ENCODE measurements at places on chromosomes 5 and 9. TPM values are rescaled to one million over a fixed set of nuclear protein-coding genes. Genes with fewer than 3 reads are reported as not detected.
A peak's percentile ranks its signal among the peaks of the same experiment; 100 is the strongest.

DNA sequence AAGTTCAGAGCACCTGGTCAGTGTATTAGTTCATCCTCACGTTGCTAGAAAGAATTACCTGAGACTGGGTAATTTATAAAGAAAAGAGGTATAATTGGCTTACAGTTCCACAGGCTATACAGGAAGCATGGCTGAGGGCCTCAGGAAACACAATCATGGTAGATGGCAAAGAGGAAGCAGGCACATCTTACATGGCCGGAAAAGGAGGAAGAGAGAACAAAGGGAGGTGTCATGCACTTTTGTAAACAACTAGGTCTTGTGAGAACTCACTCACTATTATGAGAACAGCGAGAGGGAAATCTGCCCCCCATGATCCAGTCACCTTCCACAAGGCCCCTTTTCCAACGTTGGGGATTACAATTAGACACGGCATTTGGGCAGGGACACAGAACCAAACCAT lies 28.8 kb upstream of the CAVIN4 start:
- DNase-seq: no peak

- DNase-seq: no peak
Observed at GRCh38 chr5:3592298-3592697, 3.3 kb upstream of the IRX1 start.

GRCh38 chr5:127216143-127216542 lies 74.5 kb upstream of the MEGF10 start:
- DNase-seq: no peak

DNA sequence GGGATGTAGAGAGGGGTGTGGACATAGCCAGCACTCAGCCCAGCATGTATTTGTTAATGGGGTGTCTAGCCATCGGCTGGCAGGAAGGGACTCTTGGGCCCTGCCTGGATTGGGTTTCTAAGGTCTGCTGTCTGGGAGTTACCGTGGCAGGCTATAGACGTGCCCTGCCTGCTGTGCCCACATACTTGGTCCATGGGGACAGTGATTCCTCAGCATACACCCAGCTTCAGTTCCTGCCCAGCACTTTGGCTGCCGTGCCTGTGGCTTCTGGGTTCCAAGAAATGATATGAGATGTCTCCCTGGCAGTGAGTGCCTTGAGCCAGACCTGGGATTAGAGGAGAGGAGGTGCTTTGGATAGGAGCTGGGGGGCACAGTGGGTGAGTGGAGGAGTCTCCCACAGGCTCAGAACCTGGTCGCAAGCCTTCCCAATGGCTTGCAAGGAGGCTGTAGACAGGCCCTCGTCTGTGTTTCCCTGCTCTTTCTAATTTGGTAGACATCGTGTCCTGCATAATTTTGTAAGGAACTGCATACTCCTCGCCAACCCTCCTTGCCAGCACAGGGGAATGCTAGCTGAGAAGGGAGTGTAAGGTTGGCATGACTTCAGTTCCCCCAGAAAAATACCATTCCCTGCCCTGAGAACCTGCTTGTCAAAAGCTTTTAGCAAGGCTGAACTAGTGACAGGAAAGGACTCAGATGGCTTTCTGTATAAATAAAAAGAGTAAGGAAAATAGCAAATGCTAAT lies 287.9 kb downstream of the ZSWIM6 start:
- no peak for DNase-seq

DNA sequence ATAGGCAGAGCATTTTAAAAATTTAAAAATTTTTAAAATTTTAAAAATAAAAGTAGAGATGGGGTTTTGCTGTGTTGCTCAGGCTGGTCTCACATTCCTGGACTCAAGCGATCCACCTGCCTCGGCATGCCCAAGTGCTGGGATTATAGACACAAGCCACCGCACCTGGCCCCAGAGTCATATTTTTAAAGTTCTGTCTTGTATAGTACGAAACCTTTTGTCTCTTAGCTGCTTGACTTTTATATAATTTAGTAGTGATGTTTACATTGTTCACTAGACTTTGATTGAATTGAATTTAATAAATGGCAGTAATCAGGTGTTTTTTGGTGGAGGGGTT lies 31.0 kb downstream of the LRRTM2 start:
- DNase-seq: peak; percentile 19

DNA sequence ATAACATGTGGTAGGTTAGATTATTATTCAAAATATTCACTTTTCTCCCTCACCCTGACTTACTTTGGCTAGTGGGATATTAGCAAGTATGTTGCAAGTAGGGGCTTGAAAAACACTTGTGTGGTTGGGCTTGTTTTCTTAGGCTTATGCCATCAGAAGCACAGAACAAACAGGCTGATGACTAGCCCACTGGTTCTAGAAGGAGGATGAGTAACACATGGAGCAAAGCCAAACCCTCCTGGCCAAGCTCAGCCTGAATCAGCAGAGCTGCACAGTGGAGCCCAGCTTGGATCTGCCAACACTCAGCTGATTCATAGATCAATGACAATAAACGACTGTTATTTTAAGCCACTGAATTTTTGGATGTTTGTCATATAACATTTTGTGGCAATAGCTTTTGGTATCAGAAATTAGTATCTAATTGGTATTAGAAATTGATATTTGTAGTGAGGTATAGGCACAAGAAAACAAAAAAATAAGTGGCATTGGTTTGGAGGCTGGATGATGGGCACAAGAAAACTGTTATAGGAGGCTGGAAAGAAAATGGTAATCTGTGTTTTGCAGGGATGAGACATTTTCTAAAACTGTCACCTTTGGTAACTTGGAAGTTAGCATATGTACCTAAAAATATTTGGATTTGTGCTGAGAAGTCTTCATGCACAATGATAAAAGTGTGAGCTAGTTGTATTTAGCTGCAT lies 46.1 kb upstream of the ZBED3 start:
- peak; percentile 82 for DNase-seq

- no peak for DNase-seq
Observed at GRCh38 chr5:6472792-6473191, 24.1 kb downstream of the UBE2QL1 start.

GRCh38 chr5:77841616-77842015 lies 65.5 kb upstream of the TBCA start:
- DNase-seq: no peak

DNA sequence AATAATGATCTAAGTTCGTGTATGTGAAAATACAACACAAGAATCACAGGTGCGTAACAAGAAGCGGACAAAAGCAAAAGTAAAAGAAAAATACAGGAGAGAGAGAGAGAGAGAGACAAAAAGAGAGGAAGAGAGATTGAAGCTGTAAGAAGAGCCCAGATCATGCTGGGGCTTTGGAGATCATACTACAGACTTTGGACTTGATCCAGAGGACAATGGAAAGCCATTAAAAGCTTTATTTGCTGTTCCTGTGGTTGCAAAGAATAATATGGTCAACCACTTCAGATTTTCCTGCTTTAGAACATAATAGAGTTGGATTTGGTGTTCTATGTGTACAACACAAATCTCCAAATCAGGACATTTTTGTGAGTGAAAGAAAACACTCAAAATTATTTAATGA lies 561.4 kb downstream of the CAAP1 start:
- no peak for DNase-seq

The TRIM36 gene
- 6.3 TPM for total RNA-seq

- no peak for DNase-seq
Observed at GRCh38 chr9:127817881-127818434, 15.3 kb downstream of the FPGS start.

- DNase-seq: peak; percentile 82
Observed at GRCh38 chr5:41793141-41793770, 77.0 kb downstream of the OXCT1 start.

The WWC1 gene
- total RNA-seq: 1.2 TPM

GRCh38 chr9:38108326-38108725 lies 39.3 kb upstream of the SHB start:
- no peak for DNase-seq

DNA sequence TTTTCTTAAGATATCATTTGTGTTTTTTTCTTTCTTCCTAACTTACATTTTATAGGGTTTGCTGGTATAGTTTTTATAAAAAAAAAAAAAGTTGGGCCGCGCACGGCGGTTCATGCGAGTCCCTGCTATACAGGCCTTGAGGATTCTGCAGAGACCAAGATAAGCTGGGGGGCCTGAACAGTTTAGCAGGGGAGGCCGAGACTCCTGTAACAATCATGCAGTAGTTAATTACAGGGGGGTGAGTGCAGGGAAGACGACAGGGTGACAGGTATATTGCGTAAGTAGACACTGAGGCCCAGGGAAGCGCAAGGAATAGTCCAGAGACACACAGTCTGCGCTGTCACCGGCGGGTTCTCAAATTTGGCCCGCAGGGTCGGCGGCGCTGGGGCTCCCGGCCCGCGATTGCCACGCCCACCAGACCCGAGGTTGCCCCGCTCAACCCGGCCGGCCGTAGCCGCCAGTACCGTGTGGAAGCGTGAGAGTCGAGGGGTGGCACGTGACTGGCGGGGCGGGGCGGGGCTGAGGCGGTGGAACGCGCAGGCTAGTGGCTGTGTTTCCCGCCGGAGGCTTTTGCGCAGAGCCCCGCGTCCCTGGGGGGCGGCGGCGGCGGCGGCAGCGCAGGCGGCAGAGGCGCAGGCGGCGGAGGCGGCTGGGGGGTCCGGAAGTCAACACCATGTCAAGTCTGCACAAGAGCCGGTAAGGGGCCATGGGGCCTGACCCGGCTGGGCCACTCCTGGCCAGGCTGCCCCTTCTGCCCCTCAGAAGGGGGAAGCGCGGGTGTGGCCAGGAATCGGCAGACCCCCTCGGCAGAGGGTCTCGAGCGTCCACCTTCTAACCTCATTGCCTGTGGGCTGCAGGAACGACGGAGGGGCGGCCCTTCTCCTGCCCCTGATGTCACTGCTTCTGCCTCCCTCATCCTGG lies at the start of gene TBC1D13:
Gene TBC1D13, plus strand, starts transcription at position 573 of the 921 bp plus-strand sequence. Its CDS starts 101 bp downstream, at position 674.
- DNase-seq: peak; percentile 87

DNA sequence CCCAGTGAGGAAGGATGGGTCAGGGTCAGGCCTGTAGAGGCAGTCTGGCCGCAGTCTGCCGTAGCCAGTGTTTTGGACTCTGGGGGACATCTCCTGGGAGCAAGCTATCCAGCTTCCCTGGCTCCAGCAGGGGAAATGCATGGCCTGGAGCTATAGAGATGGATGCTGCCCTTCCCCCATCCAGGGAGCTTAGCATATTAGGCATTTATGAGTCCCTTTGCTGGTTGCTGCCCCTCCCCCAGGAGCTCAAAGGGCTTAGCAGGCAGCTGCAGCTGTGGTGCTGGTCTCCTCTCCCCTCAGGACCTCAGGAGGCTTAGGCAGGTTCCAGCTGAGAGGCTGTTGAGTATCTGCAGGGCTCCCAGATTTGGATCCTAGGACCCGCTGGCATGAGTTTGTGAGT lies 1158.7 kb downstream of the DTWD2 start:
- no peak for DNase-seq

The CXCL14 gene
- total RNA-seq: 70.8 TPM

- no peak for DNase-seq
Observed at GRCh38 chr9:19114680-19115270, 12.1 kb upstream of the HAUS6 start.

- DNase-seq: no peak
Observed at GRCh38 chr5:179411161-179411841, 66.0 kb upstream of the ADAMTS2 start.

The INSL4 gene
- total RNA-seq: 4.8 TPM

- no peak for DNase-seq
Observed at GRCh38 chr5:16933337-16933736, 2.8 kb downstream of the MYO10 start.

The RLN2 gene
- 2.4 TPM for total RNA-seq

DNA sequence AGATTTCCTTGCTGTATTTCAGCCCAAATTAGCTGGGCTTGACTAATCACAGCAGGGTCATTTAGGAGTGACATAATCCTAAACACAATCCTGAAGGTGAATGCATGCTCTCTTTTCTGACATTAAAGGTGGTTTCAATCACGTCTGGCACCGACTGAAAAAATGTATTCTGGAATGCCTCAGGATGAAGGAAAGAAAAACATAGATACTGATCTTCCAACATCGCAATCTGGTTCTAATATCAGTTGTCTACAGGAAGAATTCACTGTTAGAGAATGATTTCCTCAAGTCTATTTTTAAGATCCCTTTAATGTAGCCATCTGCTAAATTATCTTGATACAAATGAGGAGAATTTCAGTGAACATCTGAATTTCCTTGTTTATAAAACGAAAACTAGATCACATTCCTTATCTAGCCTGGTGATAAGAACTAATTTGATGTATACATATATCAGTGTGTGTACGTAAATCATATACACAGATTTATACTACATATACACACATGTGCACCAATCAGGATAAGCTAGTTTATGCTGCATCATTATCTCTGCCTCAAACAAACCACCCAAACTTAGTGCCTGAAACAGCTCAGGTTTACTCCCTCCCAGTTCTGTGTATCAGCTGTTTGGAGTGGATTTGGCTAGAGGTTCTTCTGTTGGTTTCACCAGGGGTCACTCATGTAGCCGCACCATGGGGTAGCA lies 31.3 kb upstream of the TAS2R1 start:
- DNase-seq: no peak

DNA sequence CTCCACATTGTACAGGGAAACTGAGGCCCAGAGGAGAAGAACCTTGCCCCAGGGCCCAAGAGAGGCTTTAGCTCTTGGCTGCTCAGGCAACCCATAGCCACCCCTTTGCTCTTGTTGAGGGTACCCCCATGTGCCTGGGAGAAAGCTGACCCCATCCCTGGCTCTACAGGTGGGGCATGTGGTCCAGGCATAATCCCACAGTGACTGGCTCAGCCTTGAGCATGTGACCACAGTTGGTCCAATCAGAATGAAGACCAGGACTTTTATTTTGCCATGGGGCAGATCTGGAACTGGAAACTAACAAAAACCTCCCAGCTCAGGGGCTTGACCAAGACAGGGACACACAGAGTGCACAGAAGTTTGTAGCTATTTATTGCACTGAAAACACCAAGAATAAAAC lies 29.3 kb downstream of the SLC6A7 start:
- DNase-seq: no peak

GRCh38 chr9:70387663-70388062 lies 26.8 kb downstream of the KLF9 start:
- no peak for DNase-seq

- DNase-seq: no peak
Observed at GRCh38 chr9:84338792-84339191, 1.8 kb downstream of the SLC28A3 start.

The GBGT1 gene
- 18.3 TPM for total RNA-seq

DNA sequence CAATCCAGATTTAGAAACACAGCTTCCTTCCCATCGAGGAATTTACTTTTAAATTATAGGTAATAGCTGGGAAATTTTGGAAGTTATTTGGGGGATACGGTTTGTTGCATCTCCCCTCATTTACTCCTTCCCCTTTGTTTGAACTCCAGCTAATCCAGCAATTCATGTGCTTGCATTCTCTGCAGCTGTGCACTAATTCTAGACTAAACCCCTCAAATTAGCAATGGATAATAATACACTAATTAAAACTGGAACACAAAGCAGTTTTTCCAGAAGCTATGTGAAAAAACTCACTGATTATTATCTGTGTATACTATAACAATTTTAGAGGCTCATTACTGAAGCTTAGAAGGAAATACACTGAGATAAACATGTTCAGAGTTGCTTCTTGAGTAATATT lies 751.2 kb upstream of the ZNF608 start:
- no peak for DNase-seq

The ACO1 gene
- total RNA-seq: 44.3 TPM

- no peak for DNase-seq
Observed at GRCh38 chr5:36492984-36493654, 113.3 kb upstream of the SLC1A3 start.

The PLPP7 gene
- total RNA-seq: 9.6 TPM
